GM23338 (cell line): ENCODE measurements at places on chromosomes 11 and 22. TPM values are rescaled to one million over a fixed set of nuclear protein-coding genes. Genes with fewer than 3 reads are reported as not detected.

The FOSL1 gene
- 10.1 and 14.6 TPM in 2 replicates for total RNA-seq

- DNase-seq: peak; percentile 94
Observed at GRCh38 chr11:10809373-10810160, 841 bp upstream of the EIF4G2 start.

- no peak for DNase-seq
Observed at GRCh38 chr11:76632492-76632891, 38.1 kb downstream of the LRRC32 start.

DNA sequence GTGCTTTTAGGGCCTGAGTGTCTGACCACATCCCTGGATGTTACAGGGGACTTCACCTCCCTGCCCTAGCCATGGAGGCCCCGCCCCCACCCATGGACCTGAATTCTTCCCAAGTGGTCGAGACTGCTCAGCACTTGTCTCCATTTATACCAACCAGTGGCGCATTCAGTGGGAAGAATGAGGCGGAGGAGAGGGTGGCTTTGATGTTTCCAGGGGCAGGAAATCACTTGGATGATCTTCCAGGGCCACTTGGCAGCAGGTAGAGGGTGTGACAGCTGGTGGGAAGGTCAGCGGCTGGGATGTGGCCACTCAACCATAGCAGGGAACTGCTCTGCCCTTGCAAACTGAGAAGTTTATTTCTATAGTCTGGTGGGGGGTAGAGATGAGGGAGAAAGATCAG, 155.1 kb upstream of the BLID start:
- no peak for DNase-seq

The SIDT2 gene
- total RNA-seq: 11.3 and 12.1 TPM in 2 replicates

DNA sequence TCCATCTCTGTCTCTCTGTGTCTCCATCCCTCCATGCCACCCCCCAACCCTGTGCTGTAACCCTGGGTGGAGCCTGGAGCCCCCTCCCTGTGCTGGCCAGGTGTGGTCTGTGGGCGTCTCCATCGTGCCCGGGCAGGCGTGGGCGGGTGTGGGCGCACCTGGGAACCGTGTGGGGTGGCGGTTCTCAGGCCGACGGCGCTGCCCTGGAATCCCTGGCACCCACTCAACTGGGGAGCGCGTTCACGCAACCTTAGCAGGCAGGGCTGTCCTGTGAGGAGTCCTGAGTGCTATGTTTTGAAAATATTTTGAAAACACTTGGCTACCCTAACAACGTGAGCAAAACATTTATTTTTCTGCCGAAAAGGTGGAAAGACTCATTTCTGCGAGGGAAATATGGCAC, 4.7 kb downstream of the TNNT3 start:
- DNase-seq: no peak

The ASCL2 gene
- 1.6 and 2.6 TPM in 2 replicates for total RNA-seq

The CAPN5 gene
- 23.2 and 32.2 TPM in 2 replicates for total RNA-seq

- no peak for DNase-seq
Observed at GRCh38 chr11:60389279-60389910, 6.9 kb upstream of the MS4A14 start.

The USP2 gene
- total RNA-seq: 4.9 and 6.6 TPM in 2 replicates

DNA sequence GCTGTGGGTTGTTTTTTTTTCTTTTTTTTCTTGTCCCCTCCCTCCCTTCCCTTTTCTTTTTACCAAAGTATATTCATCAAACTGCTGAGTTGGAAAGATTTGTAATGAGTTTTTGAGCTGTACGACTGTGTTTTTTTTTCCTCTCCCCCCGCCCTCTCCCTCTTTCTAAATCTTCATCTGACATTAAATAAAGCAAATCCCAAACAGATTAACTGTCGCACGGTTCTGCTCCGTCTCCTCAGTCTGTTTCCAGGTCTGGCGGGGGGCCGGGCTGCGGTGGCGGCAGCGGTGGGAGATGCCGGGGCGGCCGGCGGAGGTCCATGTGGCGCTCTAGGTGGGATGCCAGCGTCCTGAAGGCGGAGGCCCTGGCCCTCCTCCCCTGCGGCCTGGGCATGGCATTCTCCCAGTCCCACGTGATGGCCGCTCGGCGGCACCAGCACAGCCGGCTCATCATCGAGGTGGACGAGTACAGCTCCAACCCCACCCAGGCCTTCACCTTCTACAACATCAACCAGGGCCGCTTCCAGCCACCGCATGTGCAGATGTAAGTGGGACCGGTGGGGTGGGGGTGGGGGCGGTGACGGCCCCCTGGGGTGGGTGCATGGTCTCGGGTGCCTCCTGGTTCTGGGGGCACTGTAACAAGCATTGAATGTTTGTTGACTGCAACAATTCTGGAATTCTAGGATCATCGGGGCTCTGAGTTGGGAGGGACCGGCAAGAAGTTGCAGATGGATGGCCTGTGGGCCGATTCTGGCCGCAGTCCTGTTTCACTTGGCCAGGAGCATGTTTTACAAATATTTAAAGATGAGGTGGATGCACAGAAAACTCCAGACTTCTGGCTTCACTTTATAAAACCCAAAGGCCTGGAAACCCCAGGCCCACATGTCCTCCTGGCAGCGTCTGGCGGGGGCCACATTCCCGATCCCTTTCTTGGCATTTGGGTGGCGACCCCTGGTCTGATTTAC, 13.1 kb downstream of the MPPED1 start:
- no peak for DNase-seq

DNA sequence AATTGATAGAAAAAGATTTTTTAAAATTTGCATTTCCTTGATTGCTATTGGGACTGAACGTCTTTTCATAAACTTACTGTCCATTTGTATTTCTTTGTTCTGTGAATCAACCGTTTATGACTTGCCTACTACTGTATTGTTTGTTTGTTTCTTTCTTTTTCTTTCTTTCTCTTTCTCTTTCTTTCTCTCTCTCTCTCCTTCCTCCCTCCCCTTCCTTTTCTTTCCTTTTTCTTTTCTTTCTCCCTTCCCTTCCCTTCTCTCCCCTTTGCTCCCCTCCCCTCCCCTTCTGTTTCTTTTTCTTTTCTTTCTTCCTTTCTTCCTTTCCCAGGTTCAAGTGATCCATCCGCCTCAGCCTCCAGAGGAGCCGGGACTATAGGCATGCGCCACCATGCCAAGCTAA, 46.9 kb downstream of the NF2 start:
- no peak for DNase-seq

DNA sequence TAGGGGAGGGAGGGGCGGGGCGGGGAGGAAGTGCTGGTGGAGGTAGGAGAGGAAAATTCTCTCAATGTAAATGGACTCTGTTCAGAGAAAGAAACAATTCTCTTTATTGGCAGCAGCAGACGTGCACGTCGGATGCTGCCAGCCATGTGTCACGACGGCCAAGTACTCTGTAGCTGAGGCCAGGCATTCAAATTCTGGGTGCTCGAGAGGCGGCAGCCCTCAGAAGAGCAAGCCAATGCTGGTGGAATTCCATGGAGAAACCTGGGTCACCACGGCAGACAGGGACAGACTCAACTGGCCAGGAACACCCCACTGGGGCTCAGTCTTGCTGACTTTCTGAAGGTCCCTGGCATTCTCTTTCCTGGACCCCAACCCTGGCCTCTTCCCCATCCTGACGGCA, 90.8 kb downstream of the ABTB2 start:
- DNase-seq: no peak

- peak; percentile 88 for DNase-seq
Observed at GRCh38 chr11:18243783-18244362, 4.6 kb downstream of the SAA2 start.

DNA sequence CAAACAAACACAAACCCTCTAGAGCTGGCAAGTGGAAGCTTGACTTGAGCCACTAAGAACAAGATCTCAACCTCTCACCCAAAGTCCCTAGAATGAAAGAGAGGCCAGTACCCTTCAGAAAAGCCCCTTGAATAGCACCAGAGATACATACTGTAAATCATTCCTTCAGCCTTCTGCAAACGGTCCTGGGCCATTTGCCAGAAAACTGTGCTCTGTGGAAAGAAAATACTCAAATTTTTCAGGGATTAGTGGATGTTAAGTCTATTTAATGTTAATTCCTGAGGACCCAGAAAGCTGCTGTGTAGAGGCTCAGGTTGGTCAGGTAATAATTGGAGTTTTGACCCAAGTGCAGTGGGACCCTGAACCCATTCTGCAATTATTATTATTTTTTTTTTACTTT, 16.9 kb downstream of the SERPINH1 start:
- DNase-seq: no peak

- no peak for DNase-seq
Observed at GRCh38 chr22:42286205-42286604, 15.8 kb upstream of the TCF20 start.

The P2RY2 gene
- total RNA-seq: 0.85 and 1.6 TPM in 2 replicates

The KRTAP5-2 gene
- not detected in 2 replicates for total RNA-seq

DNA sequence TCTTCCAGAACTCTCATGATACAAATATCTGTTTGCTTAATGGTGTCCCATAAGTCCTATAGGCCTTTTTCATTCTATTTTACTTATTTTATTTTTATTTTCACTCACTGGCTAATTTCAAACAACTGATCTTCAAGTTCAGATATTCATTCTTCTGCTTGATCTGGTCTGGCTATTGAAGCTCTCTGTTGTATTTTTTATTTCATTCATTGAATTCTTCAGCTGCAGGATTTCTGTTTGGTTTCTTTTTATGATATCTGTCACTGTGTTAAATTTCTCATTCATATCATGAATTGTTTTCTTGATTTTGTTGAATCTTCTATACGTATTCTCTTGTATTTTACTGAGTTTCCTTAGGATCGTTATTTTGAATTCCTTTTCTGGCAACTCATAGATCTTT, 2.6 kb upstream of the OR10A3 start:
- DNase-seq: no peak

- peak; percentile 42 for DNase-seq
Observed at GRCh38 chr22:50731811-50732624, 6.0 kb upstream of the ACR start.

GRCh38 chr11:47592251-47592650, 2.0 kb downstream of the C1QTNF4 start:
- DNase-seq: no peak

The HPX gene
- 0.50 and 0.63 TPM in 2 replicates for total RNA-seq

The MS4A1 gene
- total RNA-seq: not detected in 2 replicates

DNA sequence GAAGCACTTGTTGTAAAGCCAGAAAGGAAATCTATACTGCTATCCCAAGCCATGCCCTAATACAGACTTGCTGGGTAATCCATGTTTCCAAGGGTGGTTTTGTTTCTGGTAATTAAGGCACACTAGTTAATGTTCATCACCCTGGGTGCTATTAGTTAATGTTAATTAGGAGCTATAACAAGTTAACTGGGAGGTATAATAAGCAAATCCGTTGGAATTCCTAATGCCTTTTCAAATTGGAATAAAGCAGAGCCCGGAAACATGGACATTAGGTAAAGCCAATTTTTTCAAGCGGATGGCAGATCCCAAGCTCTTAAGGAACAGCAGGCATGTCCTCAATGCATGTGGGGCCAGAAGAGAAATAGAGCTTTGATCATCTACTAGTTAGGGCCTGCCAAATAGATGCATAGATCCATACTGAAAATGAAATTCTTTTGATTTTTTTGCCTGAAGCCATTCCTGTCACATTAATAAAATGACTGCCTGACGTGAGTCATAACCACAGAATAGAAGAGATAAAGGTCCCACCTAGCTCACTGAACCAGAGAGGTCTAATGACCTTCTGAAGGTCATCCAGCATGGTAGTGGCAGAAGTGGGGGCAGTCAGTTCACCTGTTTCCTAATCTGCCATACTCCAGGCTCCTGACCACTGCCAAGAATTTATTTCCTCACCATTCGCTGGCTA, 28.5 kb upstream of the CCDC34 start:
- DNase-seq: no peak

DNA sequence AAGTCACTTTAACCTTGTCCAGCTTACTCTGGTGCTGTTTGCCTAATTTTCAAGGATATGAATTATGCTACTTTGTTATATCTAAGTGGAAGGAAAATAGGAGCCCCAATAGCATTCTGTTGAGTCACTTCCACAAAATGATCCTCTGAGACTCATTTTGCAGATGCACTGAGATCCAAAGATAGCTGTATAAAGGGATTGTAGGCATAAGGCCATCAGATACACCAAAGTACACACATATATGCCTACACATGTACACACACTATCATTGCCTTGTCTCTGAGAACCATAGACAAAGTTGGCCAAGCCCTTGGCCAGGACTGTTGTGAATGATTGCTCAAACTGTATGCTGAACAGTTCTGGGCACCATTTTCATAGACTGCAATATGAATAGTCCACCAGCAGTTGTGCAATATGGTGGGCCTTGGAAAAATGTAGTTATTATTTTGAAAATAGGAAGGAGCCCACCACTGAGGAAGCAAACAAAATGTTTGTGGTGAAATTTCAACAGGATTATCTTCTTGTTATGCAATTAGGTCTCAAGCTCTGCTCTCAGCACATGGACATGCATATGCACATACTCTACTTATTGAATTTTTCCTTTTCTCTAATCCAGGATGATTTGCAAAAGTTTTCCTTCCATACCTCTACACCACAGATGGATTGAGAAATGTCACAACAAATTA, 186.0 kb upstream of the CTSC start:
- no peak for DNase-seq

The NCAM1 gene
- 1.6 and 4.6 TPM in 2 replicates for total RNA-seq

DNA sequence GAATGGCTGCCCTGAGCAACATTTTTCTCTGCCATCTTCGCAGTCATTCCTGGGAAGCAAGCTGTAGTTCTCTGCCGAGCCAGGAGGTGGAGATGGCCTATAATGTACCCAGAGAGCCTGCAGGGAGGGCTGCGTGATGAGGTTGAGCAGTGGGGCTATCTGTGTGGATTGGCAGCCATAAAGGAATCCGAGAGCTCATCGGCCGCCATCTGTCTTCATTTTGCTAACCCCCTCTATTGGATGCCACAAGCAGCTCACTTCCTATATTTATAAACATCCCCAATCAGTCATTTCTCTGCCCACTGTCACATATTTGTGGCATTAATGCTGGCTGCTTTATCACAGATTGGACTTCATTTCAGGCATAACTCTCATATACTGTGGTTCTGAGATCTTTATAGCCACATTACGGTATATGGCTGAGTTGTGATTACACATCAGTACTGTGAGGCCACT, 209.5 kb downstream of the NTM start:
- DNase-seq: peak; percentile 87

The ZC3H12C gene
- 2.4 and 2.6 TPM in 2 replicates for total RNA-seq

DNA sequence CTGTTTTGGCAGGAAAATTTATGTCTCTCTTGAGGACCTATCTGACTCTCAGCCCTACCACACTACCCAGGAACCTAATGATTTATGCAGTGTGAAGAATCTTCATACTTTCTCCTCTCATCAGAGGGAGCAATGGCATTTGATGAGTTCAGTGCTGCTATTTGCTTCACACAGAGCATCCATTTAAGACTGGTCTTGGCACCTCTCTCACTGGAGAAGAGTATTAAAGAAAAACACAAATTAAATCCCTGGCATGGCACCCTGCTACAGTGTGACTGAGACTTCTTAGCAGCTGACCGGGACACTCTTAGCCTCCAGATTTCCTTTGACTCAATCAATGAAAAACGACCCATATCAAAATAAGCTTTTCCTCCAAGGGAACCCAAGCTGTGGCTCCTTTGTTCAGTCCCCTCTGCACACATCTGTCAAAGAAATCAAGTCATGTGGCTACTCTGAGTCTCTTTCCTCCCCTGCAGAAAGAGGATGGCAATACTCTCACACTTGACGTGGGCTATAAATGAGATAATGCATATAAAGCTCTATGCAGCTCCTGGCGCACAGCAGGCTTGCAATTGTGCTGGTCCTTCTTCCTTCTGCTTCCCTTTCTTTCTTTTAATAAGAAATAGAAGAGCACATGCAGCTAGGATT, 186.1 kb upstream of the E2F8 start:
- no peak for DNase-seq
